Hindlimb muscle (tissue), 1 donor: ENCODE measurements at places on chromosomes 16 and 17. TPM values are rescaled to one million over a fixed set of nuclear protein-coding genes. Genes with fewer than 3 reads are reported as not detected.

HSBP1 gene
- polyA plus RNA-seq = 105 TPM

SGCA gene
- polyA plus RNA-seq = 424 TPM

TAT gene
- polyA plus RNA-seq = not detected

SPOP gene
- 53.1 TPM for polyA plus RNA-seq

TBC1D3B gene
- polyA plus RNA-seq = 10.9 TPM

AATK gene
- polyA plus RNA-seq = 11.3 TPM

TM4SF5 gene
- polyA plus RNA-seq = not detected

ASGR1 gene
- 1.8 TPM for polyA plus RNA-seq

ETV4 gene
- polyA plus RNA-seq = 4.3 TPM

PERCC1 gene
- 0.43 TPM for polyA plus RNA-seq

- no peak for DNase-seq
These were observed 63.7 kb downstream of the FOXL1 start for GRCh38 chr16:86642087-86642486.

DNA sequence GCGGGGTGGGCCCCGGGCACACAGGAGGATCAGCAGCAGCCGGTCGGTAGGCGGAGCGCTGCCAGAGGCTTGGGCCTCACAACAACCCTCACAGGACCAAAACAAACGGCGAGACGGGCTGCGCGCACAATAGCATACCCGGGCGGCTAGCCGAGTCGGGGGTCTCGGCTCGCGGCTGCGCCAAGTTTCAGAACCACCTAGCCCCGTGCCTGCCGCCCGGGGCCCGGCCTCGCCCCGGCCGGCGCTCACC, 732 bp downstream of the ULK2 start:
- DNase-seq = peak; percentile 60

DNA sequence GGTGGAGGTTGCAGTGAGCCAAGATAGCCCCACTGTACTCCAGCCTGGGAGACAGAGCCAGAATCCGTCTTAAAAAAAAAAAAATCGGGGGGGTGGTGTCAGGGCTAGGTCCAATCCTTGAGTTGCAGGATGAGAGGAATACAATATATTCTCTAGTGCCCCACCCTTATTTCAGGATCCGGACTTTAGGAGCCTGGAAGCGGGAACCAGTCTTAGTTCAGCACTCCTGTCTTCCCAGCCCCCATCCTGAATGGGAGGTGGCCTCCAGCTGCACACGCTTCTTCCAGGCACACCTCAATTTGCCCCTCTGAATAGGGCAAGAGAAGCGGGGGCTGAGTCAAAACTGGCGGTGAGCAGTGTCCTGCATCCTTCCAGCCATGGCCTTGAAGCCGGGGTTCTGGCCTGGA, 1.6 kb downstream of the FHOD1 start:
- no peak for DNase-seq

DNA sequence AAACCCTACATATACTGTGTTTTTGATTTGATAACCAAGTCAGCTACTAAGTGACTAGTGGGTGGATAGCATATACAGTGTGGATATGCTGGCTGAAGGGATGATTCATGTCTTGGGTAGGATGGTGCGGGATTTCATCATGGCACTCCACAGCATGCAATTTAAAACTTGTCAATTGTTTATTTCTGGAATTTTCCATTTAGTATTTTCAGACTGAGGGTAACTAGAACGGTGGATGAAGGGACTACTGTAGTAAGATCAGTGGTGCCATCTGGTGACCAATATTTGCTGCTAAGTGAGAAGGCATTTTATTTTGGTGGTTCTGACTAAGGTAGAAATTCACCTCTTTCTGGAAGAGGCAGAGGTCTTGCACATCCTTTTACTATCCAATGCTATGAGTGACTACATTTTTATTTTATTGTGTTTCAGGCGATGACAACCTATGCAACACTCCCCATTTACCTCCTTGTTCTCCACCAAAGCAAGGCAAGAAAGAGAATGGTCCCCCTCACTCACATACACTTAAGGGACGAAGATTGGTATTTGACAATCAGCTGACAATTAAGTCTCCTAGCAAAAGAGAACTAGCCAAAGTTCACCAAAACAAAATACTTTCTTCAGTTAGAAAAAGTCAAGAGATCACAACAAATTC, 3.1 kb downstream of the CDC6 start:
- peak; percentile 72 for DNase-seq

- DNase-seq = no peak
These were observed 40.4 kb downstream of the ABCC6 start for GRCh38 chr16:16182918-16183317.

DNA sequence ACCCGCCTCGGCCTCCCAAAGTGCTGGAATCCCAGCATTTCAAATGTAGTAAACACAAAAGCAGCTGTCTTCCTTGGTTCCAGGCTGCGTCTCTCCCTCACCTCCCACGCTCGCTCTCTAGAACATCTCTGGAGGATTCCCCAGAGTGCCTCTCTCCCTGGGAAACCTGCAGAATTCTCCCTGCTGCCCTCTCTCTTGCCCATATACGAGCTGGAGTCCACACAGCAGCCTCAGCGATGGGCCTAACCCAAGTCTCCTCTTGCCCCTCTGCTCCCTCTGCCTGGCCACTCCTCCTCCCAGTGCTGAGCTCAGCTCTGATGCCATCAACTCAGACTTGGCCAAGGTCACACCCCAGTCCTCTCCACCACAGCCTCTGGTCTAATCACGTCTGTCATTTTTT, 10.6 kb downstream of the GPRC5B start:
- no peak for DNase-seq
